Lung (tissue), 17 donors: ENCODE measurements at places on chromosomes 2 and 18.

DNA sequence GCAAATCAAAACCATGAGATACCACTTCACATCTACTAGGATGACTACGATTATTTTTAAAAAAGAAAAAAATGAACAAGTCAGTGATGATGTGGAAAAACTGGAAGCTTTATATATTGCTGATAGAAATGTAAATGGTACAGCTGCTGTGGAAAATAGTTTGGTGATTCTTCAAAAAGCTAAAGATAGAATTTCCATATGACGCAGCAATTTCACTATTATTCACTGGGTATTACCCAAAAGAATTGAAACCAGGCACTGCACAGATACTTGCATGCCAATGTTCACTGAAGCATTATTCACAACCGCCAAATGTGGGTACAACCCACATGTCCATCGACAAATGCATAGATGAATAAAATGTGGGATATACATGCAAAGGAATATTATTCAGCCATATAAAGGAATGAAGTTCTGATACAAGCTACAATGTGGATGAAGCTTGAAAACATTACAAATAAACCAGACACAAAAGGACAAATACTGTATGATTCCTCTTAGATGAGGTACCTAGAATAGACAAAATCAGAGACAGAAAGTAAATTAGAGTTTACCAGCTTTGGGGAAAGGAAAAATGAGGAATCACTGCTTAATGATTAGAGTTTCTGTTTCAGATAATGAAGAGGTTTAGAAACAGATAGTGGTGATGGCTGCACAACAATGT lies 11.1 kb downstream of the RTTN start:
- no peak overlapping the region for H3K4me3 ChIP-seq
- H3K4me1 ChIP-seq, result no peaks in the 10 kb centered on the region
- H3K27me3 ChIP-seq, result no peaks in the 10 kb centered on the region
- H3K27ac ChIP-seq, result no peak overlapping the region

DNA sequence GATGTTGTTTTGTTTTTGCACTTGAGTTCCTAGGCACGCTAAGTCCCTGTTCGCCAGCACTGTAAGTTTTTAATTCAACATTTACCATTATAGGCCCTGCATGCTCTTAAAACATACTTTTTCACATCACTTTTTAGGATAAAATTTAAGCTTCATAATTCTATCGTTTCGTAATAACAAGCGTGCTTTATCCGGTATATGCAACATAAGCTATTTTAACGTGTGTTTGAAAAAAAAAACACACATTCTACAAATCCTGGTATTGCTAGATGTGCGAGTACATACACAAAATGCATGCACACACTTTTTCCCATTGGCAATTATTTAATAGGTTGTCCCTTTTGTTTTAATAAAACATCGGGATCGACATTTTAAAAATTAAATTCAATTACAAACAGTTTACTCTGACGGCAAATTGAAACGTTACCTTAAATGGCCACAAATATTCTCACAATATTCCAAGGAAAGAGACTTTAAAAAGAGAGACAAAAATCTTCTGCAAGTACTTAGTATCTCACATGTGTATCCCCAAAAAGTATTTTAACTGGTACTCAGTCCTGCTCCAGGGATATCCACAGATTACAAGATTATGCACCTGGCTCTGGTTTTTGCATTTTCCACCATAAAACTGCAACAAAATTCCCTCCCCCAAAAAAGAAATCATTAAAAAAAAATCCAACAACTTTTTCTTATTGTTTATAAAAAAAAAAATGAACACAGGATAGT lies 1.0 kb upstream of the TCF4 start:
- no peaks in the 10 kb centered on the region for H3K27me3 ChIP-seq
- peak overlapping the region; percentile 79 for H3K27ac ChIP-seq
- no peak for DNase-seq
- H3K36me3 ChIP-seq, result peaks cover 2% of the 10 kb centered on the region
- H3K4me3 ChIP-seq, result peak overlapping the region; percentile 73

DNA sequence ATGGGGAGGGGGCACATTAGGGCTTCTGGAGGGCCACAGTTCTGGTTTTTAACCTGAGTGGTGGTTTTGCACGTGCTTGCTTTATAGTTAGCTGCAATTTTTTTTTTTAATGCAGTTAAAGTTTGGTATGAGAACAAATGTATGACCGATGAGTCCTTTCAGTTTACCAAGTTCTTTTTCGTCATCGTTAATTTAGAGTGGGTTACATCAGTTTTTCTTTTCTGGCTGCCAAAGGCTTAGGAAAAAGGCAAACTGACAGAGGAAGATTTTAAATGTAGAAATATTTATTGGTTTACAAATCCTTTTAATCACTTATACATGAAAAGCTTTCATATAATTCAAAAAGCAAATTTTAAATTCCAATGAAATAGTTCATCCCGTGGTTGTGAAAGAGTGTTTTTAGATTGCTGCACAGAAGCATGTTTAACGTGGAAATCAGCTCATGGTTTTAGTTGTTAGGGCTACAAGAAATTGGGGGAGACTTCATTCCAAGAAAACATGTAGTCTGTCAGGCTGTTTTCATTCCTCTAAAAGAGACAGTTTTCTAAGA lies 82.9 kb downstream of the MSH2 start:
- H3K27ac ChIP-seq, result no peak overlapping the region
- H3K36me3 ChIP-seq, result peaks cover 4% of the 10 kb centered on the region
- no peak for DNase-seq

DNA sequence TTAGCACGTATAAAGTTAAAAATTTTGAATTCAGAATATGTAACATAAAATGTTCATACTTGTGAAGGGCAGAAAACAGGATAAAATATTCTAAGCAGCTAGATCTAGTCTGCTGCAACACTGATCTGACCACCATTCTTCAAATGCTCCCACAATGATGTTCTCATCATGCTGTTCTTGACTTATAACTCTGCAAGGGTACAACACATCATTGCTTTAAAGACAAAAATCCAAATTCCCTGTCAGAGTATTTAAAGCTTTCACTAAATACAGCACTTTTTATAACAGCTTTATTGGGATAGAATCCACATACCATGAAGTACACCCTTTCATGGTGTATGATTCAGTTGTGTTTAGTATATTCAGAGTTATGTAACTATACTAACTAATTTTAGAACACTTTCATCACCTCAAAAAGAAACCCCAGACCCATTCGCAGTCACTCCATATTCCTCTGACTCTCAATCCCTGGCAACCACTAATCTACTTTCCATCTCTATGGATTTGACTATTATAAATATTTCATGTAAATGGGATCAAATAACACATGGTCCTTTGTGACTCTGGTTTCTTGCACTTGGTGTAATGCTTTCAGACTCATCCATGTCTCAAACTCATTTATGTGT lies 56.4 kb downstream of the MAP4K3 start:
- DNase-seq, result no peak
- peak overlapping the region; percentile 70 for H3K27ac ChIP-seq
- peaks cover 3% of the 10 kb centered on the region for H3K36me3 ChIP-seq
- H3K27me3 ChIP-seq, result no peaks in the 10 kb centered on the region
- no peak overlapping the region for H3K4me3 ChIP-seq
- peaks cover 13% of the 10 kb centered on the region for H3K4me1 ChIP-seq

GRCh38 chr18:12391487-12392165 lies 14.6 kb upstream of the AFG3L2 start:
- H3K27ac ChIP-seq, result no peak overlapping the region
- DNase-seq, result peak; percentile 83
- peaks cover 2% of the 10 kb centered on the region for H3K27me3 ChIP-seq
- peaks cover 2% of the 10 kb centered on the region for H3K4me1 ChIP-seq
- no peaks in the 10 kb centered on the region for H3K36me3 ChIP-seq
- H3K4me3 ChIP-seq, result no peak overlapping the region

GRCh38 chr2:127398239-127398590 lies 10.4 kb upstream of the MAP3K2 start:
- peaks cover 10% of the 10 kb centered on the region for H3K4me1 ChIP-seq
- no peaks in the 10 kb centered on the region for H3K27me3 ChIP-seq

- no peak overlapping the region for H3K4me3 ChIP-seq
- H3K27me3 ChIP-seq, result peaks cover 2% of the 10 kb centered on the region
- no peak overlapping the region for H3K27ac ChIP-seq
- no peaks in the 10 kb centered on the region for H3K36me3 ChIP-seq
- H3K4me1 ChIP-seq, result peaks cover 3% of the 10 kb centered on the region
- DNase-seq, result peak; percentile 8
Measured at GRCh38 chr18:59691996-59692395, 5.2 kb downstream of the CCBE1 start.

DNA sequence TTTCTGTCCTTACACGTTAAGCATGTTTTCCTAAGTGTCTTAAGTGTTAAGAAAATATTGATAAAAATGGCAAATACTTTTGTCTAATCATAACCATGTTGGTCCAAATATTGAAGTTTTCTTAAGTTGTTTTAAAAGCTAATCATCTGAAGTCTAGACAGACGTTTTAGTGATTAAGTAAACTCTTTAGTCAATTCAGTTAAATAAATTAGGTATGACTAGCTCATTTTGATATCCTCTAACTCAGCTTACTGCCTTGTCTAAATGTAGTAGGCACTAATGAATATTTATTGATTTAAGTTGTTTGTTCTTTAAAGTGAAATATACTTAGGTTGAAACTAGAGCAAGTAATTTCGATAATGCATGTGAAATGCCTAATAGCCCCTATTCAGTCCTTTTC lies 471.8 kb upstream of the CHST9 start:
- no peaks in the 10 kb centered on the region for H3K4me1 ChIP-seq
- peak; percentile 5 for DNase-seq
- H3K4me3 ChIP-seq, result no peak overlapping the region
- no peaks in the 10 kb centered on the region for H3K27me3 ChIP-seq

- H3K27ac ChIP-seq, result no peak overlapping the region
- H3K36me3 ChIP-seq, result no peaks in the 10 kb centered on the region
- H3K4me3 ChIP-seq, result no peak overlapping the region
- H3K27me3 ChIP-seq, result no peaks in the 10 kb centered on the region
Measured at GRCh38 chr18:23151414-23152099, 16.3 kb downstream of the CABLES1 start.

DNA sequence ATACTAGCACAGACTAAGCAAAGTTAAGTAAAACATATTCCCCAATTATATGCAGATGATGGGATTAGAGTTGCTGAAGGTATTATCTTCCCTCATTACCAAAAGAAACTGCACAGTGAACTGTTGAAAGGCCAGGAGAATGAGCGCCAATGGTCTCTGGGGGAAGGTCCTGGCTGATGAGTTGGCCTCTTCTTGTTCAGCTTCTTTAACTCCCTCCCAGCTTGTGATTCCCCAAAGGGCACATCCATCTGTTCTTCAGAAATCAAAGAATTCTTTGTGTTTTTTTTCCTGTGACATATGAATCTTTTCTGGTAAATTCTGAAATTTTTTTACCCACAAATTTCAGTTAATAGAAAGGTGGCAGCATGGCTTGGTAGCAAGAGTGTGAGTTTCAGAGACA lies 667.6 kb downstream of the CNTNAP5 start:
- H3K4me1 ChIP-seq, result no peaks in the 10 kb centered on the region
- H3K4me3 ChIP-seq, result no peak overlapping the region
- no peaks in the 10 kb centered on the region for H3K36me3 ChIP-seq
- no peak overlapping the region for H3K27ac ChIP-seq
- no peak for DNase-seq

GRCh38 chr2:8625399-8626300 lies 56.2 kb upstream of the ID2 start:
- H3K4me3 ChIP-seq, result no peak overlapping the region
- H3K27ac ChIP-seq, result no peak overlapping the region
- no peaks in the 10 kb centered on the region for H3K27me3 ChIP-seq

- H3K4me3 ChIP-seq, result no peak overlapping the region
- no peak overlapping the region for H3K27ac ChIP-seq
- peaks cover 11% of the 10 kb centered on the region for H3K36me3 ChIP-seq
- no peaks in the 10 kb centered on the region for H3K27me3 ChIP-seq
- DNase-seq, result no peak
Measured at GRCh38 chr2:239105234-239105633, 257.3 kb downstream of the TWIST2 start.

- peaks cover 5% of the 10 kb centered on the region for H3K36me3 ChIP-seq
- H3K27me3 ChIP-seq, result no peaks in the 10 kb centered on the region
- no peak overlapping the region for H3K27ac ChIP-seq
- no peak overlapping the region for H3K4me3 ChIP-seq
- peaks cover 2% of the 10 kb centered on the region for H3K4me1 ChIP-seq
Measured at GRCh38 chr2:121510857-121511256, 19.8 kb upstream of the RNU4ATAC start.

GRCh38 chr2:239586651-239587310 lies 186.0 kb upstream of the HDAC4 start:
- peaks cover 4% of the 10 kb centered on the region for H3K27me3 ChIP-seq
- no peak for DNase-seq
- H3K36me3 ChIP-seq, result no peaks in the 10 kb centered on the region
- H3K4me1 ChIP-seq, result no peaks in the 10 kb centered on the region

DNA sequence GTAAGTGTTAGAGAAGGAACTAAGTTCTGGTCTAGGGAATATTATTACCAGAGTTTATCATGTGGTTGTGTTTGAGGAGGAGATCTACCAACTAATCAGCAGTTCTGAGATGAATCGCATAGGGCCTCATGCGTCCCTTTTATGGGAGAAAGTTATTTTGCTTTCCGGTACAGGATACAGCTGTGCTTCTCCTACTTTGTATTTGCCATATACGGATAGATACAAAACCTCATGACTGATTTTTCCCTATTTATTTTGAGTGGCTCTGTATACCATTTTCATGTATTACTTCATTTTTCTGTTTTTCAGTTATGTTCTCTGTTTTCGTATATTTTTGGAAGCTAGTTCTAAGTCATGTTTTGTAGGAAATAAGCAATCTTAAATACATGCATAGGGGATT lies 66.8 kb downstream of the ACSL3 start:
- H3K27ac ChIP-seq, result no peak overlapping the region
- H3K27me3 ChIP-seq, result no peaks in the 10 kb centered on the region
- H3K4me1 ChIP-seq, result no peaks in the 10 kb centered on the region
- H3K36me3 ChIP-seq, result peaks cover 35% of the 10 kb centered on the region
- no peak for DNase-seq

GRCh38 chr2:85181134-85181631 lies 48.0 kb downstream of the TCF7L1 start:
- no peak overlapping the region for H3K27ac ChIP-seq
- no peaks in the 10 kb centered on the region for H3K27me3 ChIP-seq
- no peaks in the 10 kb centered on the region for H3K36me3 ChIP-seq
- DNase-seq, result no peak
- H3K4me1 ChIP-seq, result peaks cover 30% of the 10 kb centered on the region

- H3K4me3 ChIP-seq, result no peak overlapping the region
- no peaks in the 10 kb centered on the region for H3K36me3 ChIP-seq
- no peaks in the 10 kb centered on the region for H3K27me3 ChIP-seq
- H3K4me1 ChIP-seq, result no peaks in the 10 kb centered on the region
- DNase-seq, result no peak
Measured at GRCh38 chr18:41940506-41941215, 14.4 kb upstream of the PIK3C3 start.

DNA sequence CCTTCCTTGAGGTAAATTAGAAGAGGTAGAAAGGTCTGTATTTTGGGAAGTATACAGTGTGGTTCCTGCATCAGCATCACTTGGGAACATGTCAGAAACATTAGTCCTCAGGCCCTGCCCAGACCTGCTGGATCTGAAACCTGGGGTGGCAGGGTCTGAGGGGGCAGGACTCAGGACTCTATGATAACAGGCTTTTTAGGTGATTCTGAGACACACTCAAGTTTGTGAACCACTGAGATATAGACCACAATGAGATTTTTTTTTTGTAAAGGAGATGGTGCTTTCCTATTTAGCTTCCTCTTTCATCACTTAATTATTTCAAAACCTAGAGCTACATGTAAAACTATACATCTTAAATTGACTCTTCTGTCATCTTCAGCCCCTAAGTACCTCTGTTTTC lies 262.7 kb upstream of the SPOPL start:
- DNase-seq, result no peak
- H3K4me1 ChIP-seq, result peaks cover 8% of the 10 kb centered on the region
- no peaks in the 10 kb centered on the region for H3K36me3 ChIP-seq
- no peak overlapping the region for H3K4me3 ChIP-seq
- no peak overlapping the region for H3K27ac ChIP-seq
- H3K27me3 ChIP-seq, result no peaks in the 10 kb centered on the region

GRCh38 chr2:121121661-121122060 lies 163.3 kb downstream of the TFCP2L1 start:
- no peaks in the 10 kb centered on the region for H3K27me3 ChIP-seq
- H3K4me1 ChIP-seq, result no peaks in the 10 kb centered on the region
- no peak for DNase-seq
- no peaks in the 10 kb centered on the region for H3K36me3 ChIP-seq
- H3K27ac ChIP-seq, result no peak overlapping the region
